ENCODE measurements at places on chromosomes 13 and 19.

DNA sequence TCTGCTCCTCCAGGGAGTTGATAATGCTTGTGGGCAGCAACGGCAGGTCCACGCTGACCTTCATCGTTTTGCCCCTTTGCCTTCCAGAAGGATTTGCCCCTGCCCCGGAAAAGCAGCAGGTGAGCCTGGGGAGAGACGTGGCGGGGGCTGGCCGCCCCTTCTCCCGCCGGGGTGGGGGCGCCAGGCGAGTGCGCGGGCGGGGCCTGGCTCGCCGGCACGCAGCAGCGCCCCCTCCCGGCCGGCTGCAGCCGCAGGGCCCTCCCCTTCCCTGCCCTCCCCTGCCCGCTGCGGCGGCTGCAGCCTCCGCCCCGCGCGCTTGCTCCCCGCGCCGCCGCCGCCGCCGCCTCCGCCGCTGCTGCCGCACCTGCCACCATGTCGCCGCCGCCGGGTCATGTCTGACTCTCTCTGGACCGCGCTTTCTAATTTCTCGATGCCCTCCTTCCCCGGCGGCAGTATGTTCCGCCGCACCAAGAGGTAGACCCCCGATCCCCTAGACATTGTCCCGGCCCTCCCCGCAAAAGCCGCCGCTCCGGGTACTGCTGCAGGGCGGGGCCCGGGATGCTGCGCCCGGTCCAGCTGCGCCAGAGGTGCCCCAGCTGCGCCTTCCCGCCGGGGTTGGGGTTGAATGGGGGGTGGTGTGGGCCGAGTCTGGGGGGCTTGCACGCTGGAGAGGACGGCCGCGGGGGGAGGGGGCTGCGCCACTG lies at the start of gene MAST1:
Gene MAST1, plus strand, starts transcription at position 334 of the 704 bp plus-strand sequence. Its CDS starts 58 bp downstream, at position 392.
- DNase-seq, result no peak

DNA sequence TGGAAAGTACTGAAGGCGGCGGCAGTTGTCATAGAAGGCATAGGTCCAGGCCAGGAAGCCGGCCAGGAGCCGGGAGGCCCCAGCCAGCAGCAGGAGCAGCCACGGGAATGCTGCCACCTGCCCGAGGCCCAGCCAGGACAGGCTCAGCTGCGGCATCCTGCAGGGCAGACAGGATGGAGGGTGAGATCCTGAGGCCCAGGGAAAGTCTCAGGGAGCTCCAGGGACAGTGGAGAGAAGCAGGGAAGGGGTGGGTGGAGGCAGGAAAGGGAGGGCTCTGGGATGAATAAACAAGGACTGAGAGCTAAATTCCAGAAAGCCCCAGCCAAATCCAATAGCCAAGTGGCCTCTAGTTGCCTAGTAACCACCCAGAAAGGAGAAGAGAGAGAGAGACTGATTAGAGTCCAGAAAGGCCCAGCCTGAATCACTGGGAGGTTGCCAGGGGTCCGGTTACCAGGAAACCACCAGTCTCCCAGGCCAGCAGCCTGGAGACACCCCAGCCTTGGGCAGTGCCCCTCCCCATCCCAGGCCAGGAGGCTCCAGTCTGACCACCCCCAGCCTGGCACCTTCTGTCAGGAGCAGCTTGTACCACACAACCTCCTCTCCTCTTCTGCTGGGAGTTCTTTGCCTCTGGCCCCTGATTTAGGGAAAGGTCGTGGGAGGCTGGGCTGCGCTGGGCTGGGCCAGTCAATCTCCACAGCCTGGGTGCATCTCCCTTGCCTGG lies 7.5 kb upstream of the OR10H5 start:
- DNase-seq, result no peak

DNA sequence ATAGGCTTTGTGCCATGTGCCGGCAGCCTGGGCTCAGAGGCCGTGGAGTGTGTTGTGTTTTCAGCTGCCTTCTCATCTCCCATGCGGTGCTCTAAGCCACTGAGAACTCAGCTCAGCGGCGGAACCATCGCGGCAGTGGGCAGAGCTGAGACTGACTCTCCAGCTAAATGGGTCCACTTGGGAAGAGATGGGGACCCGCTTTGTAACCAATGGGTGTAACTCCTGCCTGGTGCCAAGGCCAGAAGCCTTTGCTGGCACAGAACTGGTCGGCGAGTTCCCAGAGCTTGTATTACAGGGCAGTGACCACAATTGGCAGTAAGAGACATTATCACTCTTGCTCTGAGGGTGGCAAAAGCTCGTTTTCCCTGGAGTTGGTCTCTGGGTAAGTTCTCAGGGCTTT lies 183.0 kb downstream of the STK24 start:
- no peak for DNase-seq

DNA sequence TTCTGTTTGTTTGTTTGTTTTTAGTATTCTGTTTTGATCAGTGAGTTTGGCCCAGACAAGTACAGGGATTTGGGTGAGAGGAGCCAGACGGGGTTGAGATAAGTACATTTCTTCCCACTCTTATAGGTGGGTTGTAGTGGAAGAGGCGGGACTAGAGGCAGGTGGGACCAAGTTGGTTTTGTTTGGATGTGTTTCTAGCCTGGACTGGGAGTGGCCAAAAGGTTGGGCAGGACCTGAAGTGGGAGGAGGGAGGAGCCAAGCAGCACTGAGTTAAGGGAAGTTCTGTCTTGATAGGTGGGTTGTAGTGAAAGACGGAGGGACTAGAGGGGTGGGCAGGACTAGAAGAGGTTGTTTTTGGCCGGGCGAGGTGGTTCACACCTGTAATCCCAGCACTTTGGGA lies 9.0 kb downstream of the DNASE2 start:
- no peak for DNase-seq

GRCh38 chr13:99061411-99061810 lies 83.5 kb upstream of the DOCK9 start:
- DNase-seq, result no peak

GRCh38 chr13:29140277-29140676 lies 320.1 kb downstream of the MTUS2 start:
- no peak for DNase-seq

- DNase-seq, result no peak
Observed at GRCh38 chr13:62360609-62361008, 945.0 kb upstream of the PCDH20 start.

- DNase-seq, result no peak
Observed at GRCh38 chr13:107516517-107516916, 698.8 kb downstream of the LIG4 start.

DNA sequence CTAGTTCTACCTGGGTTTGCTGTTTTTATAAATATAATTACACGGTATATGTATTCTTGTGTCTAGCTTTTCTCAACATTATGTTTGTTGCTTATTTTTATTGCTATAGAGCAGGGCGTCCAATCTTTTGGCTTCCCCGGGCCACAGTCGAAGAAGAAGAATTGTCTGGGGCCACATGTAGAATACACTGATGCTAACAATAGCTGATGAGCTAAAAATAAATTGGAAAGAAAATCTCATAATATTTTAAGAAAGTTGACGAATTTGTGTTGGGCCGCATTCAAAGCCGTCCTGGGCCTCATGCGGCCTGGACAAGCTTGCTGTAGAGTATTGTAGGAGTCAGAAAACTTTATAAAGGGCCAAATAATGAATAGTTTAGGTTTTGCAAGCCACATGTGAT lies 33.9 kb downstream of the GPR12 start:
- DNase-seq, result no peak

All from inflammatory macrophage (primary cell).